HS-5 (cell line): ENCODE measurements at places on chromosomes 5 and 9.

GRCh38 chr5:168971100-168971499 is 329.8 kb downstream of the SLIT3 start:
- DNase-seq = no peak

GRCh38 chr5:17289681-17290539 is 72.5 kb downstream of the BASP1 start:
- DNase-seq = no peak

DNA sequence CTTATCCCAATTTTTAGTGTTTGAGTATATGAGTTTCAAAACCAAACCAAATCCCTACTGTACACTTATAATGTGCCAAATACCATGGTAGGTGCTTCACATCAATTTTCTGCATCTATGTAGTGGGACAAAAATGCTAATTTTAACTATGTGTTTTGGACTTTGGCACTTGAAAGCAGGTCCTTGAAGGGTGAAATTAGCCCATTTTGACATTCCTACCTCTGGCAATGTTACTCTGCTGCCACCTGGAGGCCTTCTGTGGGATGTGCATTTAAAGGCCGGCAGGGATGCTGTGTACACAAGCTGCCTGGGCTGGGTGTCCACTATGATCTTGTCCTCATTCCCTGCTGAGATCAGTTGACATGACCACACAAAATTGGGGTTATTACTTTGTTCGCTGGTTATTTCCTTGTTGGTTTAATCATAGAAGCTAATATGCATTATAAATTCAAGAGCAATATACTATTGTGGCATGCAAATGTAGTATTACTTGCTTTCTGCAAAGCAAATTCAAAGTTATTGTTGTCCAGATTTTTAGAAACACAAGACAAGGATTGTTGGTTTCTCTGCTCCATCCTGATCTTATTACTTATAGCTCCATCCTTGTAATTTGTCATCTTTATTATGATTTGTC is 166.8 kb downstream of the ARHGEF28 start:
- no peak for DNase-seq

- DNase-seq = peak; percentile 44
These were observed 1.8 kb upstream of the LNPEP start for GRCh38 chr5:96933764-96934707.

DNA sequence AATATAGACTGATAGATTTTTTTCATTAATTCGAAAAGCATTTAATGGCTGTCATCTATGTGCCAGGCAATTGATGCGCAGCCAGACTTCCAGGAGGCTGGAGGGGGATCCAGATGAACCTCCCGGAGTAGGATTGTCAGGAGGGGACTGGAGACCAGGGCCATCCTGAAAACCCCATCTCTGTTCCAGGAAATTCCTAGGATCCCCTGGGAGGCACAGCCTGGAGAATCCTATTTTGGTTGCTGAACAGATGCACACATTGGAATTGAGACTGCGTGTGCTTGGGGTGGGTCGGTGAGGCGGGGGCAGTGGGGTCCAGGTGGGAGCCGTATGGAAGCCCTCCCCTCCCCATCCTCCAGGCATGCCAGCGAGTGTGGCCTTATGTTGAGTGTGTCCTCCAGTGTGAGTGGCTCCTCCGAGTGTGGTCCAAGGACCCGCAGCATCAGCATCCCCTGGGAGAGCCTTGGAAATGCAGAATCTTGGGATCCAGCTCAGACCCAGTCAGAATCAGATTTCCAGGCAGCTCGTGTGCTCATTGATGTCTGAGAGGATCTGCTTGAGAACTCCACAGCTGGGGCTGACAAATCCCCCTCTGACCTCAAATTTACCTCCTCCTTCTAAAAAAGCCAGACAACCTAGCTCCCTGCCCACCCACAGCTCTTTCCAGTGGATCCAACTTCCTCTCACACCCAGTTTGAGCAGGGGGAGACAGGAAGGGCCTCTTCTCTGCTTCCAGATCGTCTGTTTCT is 38.7 kb downstream of the ROPN1L start:
- DNase-seq = no peak

DNA sequence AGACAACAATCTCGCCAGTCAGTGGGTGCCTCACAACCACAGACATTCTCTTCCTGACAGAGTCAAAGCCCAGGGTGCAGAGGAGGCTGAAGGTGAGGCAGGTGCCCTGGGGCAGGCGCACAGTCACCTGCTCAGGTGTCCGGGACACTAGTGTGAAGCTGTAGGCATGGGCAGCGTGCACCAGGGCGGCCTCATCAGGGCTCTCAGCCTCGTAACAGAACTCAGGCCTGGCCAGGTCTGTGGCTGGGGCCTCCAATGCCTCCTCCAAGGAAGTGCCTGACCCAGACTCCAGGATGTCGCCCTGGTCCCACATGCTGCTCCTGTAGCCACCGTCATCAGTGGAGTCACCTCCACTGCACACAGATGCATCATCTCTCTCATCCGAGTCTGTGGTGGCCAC is 198.7 kb downstream of the PTTG1 start:
- no peak for DNase-seq

- DNase-seq = no peak
These were observed 73.1 kb downstream of the NDUFAF2 start for GRCh38 chr5:61018062-61018461.

DNA sequence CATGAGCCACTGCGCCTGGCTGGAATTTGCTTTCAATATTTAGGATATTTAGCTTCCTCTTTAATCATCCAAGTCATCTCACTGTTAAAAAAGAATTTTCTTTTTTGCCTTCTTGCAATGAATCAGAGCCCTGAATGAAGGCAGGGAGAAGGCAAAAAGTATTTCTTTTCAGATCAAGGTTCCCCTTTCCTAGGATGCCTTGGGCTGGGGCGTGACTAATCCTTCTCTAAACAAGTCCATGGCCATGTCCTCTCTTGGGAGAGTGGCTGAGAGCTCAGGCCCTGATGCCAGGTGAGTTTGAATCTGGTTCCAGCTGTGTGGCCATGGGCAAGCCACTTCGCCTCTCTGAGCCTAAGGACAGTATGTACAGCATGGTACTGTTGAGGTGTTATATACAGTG is 84.8 kb upstream of the NEURL1B start:
- no peak for DNase-seq

DNA sequence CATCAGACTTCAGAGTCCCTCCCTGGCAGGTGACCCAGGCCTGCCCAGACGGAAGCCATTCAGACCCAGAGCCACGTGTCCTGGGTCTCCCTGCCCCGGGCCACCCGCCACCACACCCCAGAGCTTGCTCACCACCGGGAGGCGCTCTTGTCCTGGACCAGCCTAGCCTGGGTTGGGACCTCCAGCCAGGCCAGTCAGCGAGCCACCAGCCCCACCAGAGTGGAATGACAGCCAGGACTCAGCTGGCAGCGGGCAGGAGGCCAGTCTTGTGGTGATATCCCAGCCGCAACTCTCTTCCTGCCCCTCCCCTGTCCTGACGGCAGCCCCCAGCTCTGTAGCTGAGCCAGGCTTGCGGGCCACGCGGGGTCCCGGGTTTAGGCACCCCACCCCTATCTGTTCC is 1.7 kb upstream of the PTGDS start:
- DNase-seq = no peak

DNA sequence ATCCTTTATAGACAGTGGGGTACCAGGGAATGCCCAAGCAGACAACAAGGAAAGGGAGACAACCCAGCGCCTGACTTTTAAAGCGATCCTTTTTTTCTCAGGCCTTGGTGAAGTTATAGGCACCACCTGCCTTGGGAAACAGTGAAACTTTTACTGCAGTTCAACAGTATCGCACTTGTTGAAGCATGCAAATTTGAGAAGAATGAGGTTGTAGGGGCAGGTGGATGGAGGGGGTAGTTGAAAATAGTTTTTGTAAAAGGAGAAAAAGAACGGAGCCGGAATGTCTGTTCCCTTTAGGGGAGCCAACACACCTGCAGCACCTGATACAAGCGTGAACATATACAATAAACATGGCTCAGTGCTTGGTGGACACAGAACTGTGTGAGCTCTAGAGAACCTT is 190.2 kb upstream of the NR3C1 start:
- DNase-seq = no peak

DNA sequence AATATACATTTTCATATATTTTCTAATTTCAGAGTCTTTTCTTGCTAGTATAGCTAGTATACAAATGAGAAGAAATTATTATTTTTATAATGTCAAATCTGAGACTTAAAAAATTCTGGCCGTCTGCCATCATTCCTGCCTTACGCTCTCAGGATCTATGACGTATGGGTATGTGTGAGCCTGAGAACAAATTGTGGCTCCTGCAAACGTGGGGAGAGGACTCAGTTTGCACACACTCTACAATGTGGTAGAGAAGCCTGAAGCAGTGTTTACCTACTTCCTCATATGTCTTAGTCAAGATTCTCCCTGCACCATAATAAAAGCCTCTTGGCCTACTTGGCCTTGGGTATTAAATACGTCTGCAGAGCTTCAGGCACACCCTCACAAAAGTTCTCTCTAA is 825.4 kb downstream of the SEMA5A start:
- no peak for DNase-seq

GRCh38 chr9:91694081-91694870 is 255.8 kb downstream of the ROR2 start:
- DNase-seq = no peak

DNA sequence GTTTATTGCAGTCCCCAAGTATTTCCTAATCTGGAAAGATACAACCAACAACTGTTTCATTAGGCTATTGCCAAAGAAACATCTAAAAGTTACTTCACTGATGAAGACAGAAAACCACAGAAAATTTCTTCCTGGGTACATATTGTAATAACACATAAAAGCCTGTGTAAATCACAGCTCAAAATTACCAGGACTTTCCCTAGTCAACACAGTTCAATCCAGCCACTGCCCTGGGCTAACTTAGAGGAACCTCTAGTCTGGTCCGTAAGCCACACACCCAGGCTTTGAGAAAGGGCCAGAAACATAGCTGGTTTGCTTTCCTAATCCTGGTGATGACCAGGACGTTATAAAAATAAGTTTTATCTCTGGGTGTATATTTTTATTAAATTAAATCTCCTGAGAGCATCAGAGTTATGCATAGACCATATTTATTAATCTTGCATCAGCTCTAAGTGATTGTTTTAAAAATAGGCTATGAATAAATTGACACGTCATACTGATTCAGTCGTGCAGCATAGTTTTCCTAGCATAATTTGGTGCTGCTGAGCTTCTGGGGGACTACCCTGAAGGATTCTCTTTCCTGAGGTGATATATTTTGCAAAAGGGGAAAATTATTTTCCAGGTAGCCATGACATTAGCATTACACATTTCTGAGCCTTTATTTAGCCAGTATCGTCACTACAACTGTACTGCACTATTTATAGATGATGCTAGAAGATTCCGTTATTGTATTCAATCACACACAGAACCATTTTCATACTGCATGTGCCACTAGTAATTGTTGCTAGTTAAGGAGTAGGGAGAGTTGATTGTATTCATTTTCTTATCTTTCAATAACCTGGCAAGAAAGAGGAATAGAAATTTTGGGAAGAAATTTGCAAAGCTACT is 12.6 kb upstream of the MUSK start:
- peak; percentile 37 for DNase-seq
